ENCODE measurements at places on chromosomes 3 and 15.

- no peak for DNase-seq
Measured at GRCh38 chr15:93289941-93290617, 201.1 kb upstream of the RGMA start.

DNA sequence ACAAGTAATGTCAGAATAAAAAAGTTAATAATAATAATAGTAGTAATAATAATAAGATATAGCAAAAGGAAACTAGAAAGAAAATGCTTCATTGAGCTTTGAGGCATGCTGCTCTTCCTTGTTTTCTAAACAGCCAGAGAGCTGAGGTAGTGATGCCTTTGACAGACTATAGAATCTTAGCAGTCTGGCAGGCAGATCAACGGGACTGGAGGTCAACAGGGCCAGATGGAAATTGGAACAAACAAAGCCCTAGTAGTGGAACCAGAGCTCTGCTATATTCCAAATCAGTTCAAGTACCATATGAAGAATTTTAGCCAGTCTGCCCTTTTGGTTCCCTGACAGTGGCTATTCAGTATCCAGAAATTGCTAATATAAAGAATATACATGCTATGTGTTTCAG lies 278.6 kb downstream of the NLGN1 start:
- DNase-seq: no peak

DNA sequence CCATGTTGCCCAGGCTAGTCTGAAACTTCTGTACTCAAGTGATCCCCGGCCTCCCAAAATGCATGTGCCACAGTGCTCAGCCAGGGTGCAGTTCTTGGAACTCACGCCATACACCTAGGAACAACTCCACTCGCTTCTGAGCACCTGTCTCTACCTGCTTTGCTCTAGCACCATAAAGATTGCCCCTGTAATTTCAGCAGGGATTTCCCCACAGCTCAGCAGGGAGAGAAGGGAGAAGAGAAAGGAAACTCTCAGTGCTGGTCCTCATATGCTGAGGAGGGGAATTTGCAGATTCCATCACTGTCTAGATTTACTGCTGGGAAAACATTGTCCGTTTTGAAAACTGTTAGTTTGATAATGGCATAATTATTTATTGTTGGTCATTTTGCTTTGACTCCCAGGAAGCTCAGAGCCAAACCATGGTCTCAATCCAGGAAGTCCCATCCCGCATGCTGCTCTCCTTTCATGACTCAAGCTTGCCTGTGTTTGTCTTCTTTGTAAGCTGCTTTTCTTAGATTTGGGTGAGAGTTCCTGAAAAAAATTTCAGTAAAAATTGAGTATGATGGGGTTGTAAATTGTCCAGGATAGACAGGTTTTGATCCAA lies 24.2 kb downstream of the TRIM71 start:
- DNase-seq: no peak

DNA sequence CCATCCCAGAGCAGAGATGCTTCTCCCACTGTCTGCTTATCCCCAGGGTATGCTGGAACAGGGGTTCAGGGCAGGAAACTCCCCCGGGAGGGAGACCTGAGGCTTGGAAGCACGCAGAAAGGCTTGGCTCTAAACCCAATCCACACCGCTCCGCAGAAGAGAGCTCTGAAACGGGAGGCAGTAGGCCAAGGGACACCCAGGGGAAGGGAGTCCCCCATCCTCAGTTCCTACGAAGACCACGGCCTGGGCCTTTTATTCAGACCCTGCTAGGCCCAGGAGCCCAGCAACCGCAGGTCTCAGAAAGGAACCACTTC lies 1.8 kb upstream of the HAPLN3 start:
- no peak for DNase-seq

- no peak for DNase-seq
Measured at GRCh38 chr3:72421126-72421525, 427.1 kb downstream of the SHQ1 start.

DNA sequence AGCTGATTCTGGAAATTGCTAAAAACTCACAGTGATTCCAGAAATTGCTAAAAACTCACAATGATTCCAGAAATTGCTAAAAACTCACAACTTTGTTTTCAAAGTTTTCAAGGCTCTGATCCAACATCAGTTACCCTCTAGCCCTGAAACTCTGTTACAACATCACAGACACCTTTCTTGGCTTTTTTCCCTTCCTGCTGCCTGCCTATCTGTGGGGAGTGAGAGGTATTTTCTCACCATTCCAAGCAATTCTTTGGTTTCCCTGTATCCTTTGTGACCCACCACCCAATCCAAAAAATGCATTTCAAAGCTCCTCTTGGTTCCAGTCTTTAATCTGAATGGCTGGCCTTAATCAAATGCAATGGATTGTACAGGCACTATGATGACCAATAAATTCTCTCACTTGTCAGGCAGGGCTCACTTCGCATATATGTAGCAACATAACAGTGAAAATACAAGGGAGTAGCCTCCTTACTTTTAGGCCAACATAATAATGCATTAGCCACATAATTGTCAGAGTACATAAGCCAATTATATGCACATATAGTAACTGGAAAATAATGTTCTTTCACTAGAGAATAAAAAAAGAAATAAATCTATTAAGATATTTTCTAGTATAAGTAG lies 1139.0 kb downstream of the ROBO2 start:
- no peak for DNase-seq

GRCh38 chr3:132062535-132062934 lies 27.7 kb upstream of the CPNE4 start:
- no peak for DNase-seq

DNA sequence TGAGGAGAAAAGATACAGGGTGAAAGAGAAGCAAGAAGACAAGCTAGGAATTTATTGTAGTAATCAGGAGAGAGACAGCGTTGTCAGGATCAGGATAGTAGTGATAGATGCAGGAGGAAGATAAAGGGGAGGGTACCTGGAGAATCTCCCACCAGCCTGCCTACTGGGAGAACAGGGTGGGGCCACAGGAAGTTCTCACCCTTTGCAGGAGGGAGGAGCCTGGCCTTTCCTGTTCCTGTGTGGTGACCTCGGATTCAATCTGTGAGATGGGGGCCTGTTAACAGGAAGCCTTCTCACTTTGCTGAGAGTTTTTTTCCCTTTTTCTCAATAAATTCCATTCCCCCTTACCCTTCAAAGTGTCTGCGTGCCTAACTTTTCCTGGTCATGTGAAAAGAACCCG lies 37.6 kb downstream of the GMPS start:
- DNase-seq: no peak
